ENCODE measurements at places on chromosomes 1 and 21. TPM values are rescaled to one million over a fixed set of nuclear protein-coding genes. Genes with fewer than 3 reads are reported as not detected.

DNA sequence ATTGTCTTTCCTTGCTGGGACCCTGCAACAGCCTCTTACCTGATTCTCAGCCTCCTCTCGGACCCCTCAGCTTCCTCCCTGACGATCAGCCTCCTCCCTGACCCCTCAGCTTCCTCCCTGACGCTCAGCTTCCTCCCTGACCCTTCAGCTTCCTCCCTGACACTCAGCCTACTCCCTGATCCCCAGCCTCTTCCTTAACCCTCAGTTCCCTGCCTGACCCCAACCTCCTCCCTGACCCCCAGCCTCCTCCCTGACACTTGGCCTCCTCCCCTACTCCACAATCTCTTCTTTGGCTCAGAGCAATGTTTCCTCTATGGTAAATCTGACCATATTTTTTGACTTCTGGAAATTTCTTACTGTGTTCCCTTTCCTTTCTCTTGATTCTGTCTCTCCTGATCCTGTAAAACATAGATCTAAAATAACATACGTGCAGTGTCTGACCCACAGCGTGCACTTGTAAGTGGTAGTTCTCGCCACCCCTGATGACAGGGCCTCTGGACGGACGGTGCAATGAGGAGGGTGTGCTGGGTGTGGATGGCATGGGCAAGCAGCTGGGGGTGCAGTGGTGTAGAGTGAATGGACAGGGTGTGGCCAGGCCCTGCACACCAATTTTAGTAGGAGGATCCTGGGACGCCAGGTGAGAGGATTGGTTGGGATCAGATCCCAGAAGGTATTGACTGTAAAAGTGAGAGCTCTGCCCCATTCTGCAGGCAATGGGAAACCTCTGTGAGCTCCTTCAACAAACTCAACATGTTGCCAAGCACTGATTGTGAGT lies 264.1 kb downstream of the FOXD2 start:
- DNase-seq, result no peak
- H3K27me3 ChIP-seq, result peaks cover 11% of the 10 kb centered on the region
- H3K27ac ChIP-seq, result no peak overlapping the region
- no peaks in the 10 kb centered on the region for H3K4me1 ChIP-seq
- H3K36me3 ChIP-seq, result no peaks in the 10 kb centered on the region

GRCh38 chr1:244821134-244821533 lies 14.3 kb upstream of the COX20 start:
- H3K36me3 ChIP-seq, result no peaks in the 10 kb centered on the region
- peaks cover 8% of the 10 kb centered on the region for H3K27me3 ChIP-seq
- H3K4me1 ChIP-seq, result no peaks in the 10 kb centered on the region
- DNase-seq, result no peak

DNA sequence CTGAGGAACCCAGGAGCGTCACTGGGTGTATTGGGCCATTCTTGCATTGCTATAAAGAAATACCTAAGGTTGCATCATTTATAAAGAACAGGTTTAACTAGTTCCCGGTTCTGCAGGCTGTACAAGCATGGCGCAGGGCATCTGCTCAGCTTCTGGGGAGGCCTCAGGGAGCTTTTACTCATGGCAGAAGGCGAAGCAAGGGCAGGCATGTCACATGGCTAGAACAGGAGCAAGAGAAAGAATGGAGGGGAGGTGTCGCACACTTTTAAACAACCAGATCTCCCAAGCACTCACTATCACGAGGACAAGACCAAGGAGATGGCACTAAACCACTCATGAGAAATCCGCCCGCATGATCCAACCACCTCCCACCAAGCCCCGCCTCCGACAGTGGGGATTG lies 65.2 kb downstream of the PSMG1 start:
- H3K4me3 ChIP-seq, result no peak overlapping the region
- no peaks in the 10 kb centered on the region for H3K27me3 ChIP-seq
- no peaks in the 10 kb centered on the region for H3K4me1 ChIP-seq
- H3K27ac ChIP-seq, result no peak overlapping the region
- peaks cover 4% of the 10 kb centered on the region for H3K36me3 ChIP-seq

DNA sequence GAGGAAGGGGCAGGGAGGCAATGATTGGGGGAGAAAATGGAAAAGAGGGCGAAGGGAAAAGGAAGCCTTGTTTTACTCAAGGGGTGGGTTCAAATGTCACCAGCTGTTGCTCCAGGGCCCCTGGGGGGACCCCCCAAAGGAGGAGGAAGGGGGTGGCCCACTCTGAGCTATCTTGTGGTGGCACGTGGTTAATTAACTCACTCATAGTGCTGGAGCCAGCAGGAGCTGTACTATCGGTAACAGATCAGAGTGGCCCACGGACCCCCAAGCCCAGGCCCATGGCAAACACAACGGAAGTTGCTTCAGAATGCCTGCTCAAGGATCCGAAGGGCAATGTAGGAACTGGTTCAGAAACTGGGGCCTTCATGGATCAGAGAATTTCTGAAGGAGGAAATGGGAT lies 7.2 kb downstream of the TFF2 start:
- H3K4me1 ChIP-seq, result peaks cover 20% of the 10 kb centered on the region
- no peaks in the 10 kb centered on the region for H3K27me3 ChIP-seq
- no peak overlapping the region for H3K4me3 ChIP-seq
- no peak overlapping the region for H3K27ac ChIP-seq
- no peaks in the 10 kb centered on the region for H3K36me3 ChIP-seq
- no peak for DNase-seq

The TFF1 gene
- total RNA-seq, result 0.97 TPM
